Stimulated activated CD4-positive, alpha-beta T cell treated with anti-CD3 and anti-CD28 coated beads, TNF-alpha, amount 100 ng/mL, for 1 hour (primary cell): ENCODE measurements at places on chromosomes 2 and 18.

GRCh38 chr18:70284976-70285620 is 3.7 kb upstream of the SOCS6 start:
- no peak for DNase-seq

DNA sequence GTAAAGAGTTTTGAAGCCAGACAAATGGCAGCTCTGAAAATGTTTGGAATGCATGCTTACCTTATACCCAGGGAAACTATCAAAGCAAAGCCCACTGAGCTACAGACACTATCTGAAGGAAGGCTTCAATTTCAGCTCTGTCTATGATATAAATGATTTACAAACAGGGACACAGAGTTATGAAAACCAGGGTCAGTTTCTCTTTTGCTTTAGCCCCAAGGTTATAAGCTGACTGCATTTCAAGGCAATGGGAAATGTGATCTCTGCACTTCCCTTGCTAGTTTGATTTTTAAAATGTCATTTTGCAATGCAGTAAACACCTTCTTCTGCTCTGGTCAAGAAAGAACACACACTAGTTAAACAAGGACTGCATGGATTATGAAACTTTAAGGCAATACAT is 65.2 kb upstream of the CCDC195 start:
- no peak for DNase-seq

DNA sequence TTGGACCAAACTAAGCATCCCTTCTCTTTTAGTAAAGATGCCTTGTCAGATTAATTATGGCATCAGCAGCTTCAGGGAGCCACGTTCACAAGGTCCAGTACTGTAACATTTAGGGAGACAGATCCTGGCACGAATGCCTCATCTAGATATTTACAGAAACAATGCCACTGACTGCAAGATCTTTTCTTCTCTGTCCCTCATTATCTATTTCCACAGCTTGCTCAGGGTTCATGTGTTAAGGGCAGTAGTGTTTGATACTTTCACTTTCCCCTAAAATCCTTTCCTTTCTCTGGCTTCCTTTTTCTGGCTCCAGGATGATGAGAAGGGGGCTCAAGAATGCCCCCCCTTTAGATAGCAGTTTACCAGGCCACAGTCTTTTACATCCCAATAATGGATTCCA is 393.9 kb downstream of the BCL11A start:
- DNase-seq = no peak

- DNase-seq = no peak
Observed at GRCh38 chr2:223416815-223417610, 185.1 kb downstream of the SCG2 start.

DNA sequence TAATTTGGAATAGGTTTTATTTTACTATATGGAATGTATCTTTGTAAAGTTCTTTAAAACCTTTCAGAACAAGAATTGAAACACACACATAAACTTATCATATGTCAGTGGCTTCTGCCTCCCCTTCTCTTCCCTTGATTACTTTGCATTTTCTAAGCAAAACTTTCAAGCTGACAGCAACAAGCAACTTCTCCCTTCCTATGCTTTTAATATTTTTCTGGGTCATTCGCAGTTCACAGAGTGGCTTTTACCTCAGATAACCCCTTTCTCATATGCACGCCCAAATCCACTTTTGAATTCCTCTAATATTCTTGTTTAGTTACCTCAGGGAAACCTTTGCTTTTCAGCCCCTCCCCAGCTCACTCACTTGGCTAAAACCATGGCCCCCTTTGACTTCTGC is 36.7 kb upstream of the CDC42EP3 start:
- no peak for DNase-seq

DNA sequence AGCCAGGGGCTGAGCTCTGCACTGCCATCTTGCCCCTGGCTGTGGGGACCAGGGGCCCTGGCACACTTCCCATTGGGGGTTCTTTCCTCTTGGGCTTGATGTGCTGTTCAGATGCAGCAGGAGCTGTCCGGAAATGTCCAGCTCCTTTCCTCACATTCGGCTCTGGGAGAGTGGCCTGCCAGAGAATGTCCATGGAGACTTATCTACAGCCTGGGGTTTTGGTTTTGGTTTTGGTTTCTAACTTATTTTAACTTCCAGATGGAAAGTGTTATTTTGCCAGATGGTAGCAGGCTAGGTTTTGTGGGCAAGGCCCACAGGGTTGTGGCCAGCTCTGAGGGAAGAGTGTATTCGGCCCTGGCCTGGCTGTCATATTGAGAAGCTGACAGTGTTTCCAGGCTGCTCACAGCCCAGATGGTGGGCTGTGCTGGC is 177.3 kb downstream of the ANKRD30B start:
- no peak for DNase-seq

- DNase-seq = no peak
Observed at GRCh38 chr2:113755835-113756354, 547 bp downstream of the SLC35F5 start.

DNA sequence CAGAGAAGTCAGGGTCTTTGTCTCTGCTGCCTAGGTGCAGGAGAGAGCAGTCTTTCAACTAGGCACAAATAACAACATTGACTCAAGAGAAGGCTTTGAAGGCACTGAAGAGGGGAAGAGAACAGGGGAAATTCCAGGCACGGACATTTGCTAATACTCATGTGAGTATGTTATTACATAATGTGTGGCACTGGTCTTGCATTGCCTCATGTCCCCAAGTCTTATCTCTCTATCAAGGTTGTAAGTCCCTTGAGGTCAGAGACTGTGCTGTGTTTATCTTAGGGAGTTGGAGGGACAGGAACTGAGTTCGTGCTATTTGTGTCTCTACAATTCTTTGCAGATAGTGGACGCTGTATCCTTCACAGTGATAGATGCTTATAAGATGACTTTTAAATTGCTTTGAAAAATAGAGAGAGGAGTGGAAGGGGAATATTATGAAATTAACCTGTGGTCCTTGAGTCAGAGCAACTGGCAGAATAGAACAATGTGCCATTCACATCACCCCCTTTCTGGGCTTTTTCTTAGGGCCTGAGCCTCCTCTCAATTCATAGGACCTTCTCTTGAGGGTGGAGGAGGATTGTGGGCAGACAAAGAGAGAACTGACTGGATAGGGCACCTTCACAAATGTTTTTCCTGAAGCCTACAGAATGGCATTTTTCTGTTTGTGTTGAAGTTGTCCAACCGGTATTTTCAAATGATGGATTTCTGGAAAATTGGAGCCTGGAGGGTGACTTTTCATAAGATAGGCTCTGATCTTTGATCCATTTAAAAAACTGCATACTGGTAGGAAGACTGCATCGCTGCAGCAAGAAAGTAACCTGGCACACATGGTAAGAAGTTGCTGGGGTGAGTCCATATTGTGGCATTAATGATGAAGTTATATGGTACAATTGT is 96.6 kb upstream of the CXCR4 start:
- DNase-seq = no peak

GRCh38 chr2:148209603-148210002 is 188.7 kb downstream of the MBD5 start:
- DNase-seq = no peak

- DNase-seq = no peak
Observed at GRCh38 chr2:168466190-168466737, 10.2 kb downstream of the CERS6 start.

- no peak for DNase-seq
Observed at GRCh38 chr2:144258154-144258553, 261.8 kb downstream of the ZEB2 start.

DNA sequence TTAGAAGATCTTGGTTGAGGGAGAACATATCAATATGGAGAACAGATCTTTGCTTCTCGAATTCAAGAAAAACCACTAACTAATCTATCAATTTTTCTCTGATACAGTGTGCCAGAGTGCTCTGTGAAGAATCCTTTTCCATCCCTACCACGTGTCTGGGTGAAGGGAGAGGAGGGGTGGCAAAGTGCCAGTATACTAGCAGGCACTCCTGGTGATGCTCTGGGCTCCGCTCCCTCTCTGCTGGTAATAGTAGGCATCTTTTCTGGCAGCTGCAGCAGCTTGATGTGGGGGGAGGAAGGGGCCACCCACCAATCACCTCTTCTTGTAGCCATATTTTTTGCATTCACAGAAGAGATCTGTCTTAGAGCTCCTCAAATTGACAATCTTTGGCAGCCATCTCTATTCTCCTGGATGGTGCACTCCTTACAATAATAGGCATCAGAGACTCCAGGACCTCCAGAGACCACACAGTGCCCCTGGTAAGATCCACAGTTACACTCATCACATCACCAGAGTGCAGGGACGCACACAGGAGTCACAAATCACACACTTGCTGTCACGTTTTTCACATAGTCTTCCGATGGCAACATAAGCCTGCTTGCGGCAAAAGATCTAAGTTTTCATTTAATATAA is 15.7 kb downstream of the STK39 start:
- no peak for DNase-seq

GRCh38 chr2:102139851-102140250 is 2.7 kb upstream of the IL1R1 start:
- DNase-seq = no peak

- no peak for DNase-seq
Observed at GRCh38 chr18:36661999-36662398, 166.8 kb downstream of the TPGS2 start.

DNA sequence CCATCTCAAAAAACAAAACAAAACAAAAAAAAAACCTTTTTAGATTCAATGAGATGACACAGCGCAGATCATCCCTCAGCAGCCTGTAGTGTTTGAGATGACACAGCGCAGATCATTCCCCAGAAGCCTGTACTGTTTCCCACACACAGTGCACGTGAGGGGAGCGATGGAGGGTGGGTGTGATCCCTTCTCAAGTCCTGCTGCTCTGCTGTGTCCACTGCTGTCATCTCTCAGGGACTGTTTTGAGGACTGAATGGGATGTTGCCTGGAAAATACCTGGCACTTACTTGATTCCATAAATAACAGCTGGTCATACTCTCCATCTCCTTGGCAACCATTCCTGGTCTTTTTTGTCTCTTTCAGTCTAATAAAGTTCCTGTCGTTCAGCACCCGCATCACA is 25.7 kb downstream of the TGOLN2 start:
- no peak for DNase-seq
